Stimulated activated CD4-positive, alpha-beta T cell treated with anti-CD3 and anti-CD28 coated beads, TNF-alpha, amount 100 ng/mL, for 24 hours (primary cell): ENCODE measurements at places on chromosomes 1 and 21.

DNA sequence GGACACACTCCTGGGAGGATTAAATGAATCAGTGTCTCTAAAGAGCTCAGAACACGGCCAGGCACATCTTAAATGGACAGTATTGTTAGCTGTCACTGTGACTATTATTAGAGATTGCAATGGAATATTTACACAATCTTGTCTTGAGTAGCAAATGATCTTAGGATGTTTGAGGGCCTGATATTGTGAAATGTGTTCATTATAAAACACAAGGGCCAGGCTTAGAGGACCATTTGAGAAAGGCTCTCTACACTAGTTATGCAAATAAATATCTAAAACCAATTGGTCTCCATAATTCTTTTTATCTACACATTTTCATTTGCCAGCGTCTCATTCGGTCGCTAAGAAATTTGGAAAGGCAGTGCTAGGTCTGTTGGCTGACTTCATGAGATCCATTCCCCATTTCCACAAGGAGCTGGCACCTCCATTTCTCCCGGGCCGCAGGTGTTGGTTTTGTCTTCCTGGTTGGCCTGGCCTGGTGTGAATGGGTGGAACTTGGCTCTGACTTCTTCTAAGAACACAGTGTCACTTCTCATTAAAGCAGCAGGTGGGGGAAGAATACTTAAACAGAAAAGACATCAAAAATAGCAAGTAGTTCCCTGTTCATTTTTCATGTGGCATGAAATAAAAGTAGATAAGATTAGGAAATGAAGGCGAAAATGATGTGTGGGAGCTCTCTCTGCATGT, 56.0 kb upstream of the PLXNA2 start:
- no peak for DNase-seq

DNA sequence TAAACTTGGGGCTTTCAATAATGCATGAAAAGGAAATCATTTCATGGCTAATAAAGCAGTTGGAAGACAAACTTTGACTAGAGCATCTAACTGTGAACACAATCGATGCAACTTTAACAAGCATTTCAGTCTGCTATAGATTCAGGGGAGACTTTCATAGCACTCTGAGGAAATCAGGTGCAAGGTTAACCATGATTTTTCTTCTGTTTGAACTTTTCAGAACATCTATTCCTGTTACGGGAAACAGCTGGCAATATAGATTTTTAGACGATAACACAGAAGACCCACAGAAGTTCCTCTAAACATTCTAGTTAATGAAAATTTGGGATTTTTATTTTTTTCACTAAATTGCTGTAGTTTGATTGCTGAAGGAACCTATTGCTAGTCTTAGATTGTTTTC, 177.3 kb downstream of the TRIM33 start:
- DNase-seq: no peak

- DNase-seq: no peak
Observed at GRCh38 chr1:196181594-196181878, 426.7 kb downstream of the KCNT2 start.

DNA sequence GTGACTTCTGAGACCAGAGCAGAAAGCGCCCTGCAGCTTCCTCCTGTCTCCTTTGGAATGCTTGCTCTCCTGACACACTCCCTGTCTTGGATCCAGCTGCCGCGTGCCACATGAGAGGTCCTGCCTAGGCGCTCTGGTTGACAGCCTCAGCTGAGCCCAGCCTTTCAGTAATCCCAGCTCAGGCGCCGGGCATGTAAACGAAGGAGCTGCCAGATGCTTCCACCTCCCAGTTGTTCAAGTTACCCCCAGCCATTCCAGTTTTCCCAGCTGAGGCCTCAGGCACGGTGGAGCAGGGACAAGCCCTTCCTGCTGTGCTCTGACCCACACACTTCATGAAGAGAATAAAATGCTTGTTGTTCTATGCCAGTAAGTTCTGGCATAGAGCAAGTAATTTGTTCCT, 14.3 kb upstream of the CD34 start:
- DNase-seq: no peak

GRCh38 chr1:103267266-103267665, 158.9 kb upstream of the COL11A1 start:
- no peak for DNase-seq
